Muscle of leg (tissue), 16 donors: ENCODE measurements at places on chromosomes 2 and 18. TPM values are rescaled to one million over a fixed set of nuclear protein-coding genes. Genes with fewer than 3 reads are reported as not detected.

- peak; percentile 71 for DNase-seq
Observed at GRCh38 chr18:2657788-2658458, 2.4 kb downstream of the SMCHD1 start.

GRCh38 chr18:38984968-38985367 lies 1419.4 kb upstream of the CELF4 start:
- no peak for DNase-seq

GRCh38 chr2:205237524-205237923 lies 444.8 kb upstream of the NRP2 start:
- DNase-seq = no peak

GRCh38 chr2:148965623-148966437 lies 72.7 kb upstream of the LYPD6B start:
- DNase-seq = peak; percentile 16

GRCh38 chr2:136468799-136469369 lies 296.5 kb upstream of the THSD7B start:
- no peak for DNase-seq

DNA sequence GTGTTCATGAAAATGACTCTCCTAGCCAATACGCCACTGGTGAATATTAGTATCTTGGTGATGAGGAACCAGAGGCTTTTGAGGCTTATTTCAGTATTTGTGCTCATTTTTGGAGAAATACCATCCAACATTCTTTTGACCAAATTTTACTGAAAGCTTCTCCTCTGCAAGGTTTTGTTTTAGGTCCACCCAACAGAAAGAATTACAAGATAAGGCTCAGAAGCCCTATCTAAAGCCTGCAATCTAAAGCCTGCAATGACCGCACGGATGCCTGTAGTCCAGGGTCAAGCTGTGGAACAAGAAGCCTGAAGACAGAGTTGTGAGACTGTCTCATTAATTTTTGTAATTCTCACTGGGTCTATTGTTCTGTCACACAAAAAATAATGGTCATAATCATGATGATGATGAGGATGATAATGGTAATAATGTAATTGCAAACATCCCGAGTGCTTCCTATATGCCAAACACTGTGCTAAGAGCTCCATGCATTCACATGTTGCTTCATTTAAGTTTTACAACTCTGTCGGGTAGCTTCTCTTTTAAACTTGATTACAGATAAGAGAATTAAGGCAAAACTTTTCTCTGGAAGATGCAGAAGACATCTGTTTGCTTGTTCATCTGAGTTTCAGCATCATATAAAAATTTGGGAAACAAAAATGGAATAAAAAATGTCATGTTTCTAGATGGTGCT lies 33.2 kb upstream of the NCOA1 start:
- no peak for DNase-seq

- DNase-seq = peak; percentile 40
Observed at GRCh38 chr2:118845522-118846441, 1.7 kb downstream of the EN1 start.

- DNase-seq = no peak
Observed at GRCh38 chr2:224875153-224875552, 159.0 kb upstream of the CCDC195 start.

- DNase-seq = peak; percentile 93
Observed at GRCh38 chr18:6659963-6660725, 69.4 kb upstream of the ARHGAP28 start.

DNA sequence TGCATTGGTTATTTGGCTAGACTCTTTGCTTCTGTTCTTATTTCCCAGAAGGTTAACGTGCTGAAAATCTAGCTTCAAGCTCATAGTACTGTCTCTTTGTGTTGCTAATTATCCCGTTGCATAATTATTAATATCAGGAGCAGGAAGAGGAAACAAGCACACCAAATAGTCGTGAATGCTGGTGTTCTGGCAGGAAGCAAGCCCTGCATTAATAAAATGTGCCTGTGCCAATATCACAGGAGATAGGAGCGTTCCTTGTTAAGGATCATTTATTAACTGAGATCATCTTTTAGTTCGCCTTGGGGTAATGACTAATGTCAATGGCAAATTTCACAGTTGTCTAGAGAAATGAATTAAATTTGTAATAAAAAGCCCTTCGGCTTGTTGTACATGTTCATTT lies 893.0 kb upstream of the POU3F3 start:
- DNase-seq = no peak

- DNase-seq = no peak
Observed at GRCh38 chr18:10410472-10411308, 43.7 kb upstream of the APCDD1 start.

DNA sequence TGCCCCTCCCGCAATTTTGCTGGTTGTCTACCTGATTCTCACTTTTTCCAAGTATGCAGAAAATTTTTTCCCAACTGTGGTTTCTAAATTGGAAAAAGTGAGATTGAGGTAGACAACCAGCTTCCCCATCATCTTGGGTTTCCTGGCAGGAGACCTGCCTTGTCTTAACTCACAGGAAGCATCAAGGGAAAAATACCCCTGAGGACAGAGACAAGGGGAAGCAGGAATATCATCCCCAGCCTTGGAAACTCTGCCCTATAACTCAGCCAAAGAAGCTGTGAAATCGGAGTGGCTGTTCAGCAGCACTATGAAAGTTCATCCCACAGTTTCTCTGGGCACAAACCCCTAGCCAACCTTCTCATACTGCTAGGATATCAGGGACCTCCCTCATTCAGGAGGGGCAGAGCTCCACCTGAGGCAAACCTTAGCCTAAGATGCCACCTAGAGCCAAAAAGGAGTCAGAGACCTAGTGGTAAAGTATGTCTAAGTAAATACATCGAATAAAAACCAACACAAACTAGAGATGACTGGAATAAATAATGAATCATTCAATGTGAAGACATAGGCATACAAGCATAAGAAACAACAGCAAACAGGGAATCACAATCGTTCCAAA lies 68.2 kb downstream of the ZSWIM2 start:
- no peak for DNase-seq

DNA sequence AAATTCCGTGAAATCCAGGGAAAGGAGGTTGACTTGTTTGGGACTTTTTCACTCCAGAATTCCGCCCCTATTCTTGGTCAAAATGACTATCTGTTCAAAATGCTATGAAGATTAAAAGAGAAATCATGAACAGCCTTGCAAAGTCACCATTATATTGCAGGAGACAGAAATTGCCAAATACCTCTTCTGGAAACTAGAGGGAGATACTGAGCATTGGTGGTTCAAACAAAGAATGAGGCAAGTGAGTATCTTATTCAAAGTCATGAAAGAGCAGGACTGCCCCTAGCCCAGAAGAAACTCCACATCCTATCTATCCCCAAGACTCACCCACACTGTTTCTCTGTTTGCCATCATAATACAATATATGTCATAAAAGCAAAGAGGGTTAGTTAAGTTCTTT lies 862.3 kb upstream of the POU3F3 start:
- no peak for DNase-seq

DNA sequence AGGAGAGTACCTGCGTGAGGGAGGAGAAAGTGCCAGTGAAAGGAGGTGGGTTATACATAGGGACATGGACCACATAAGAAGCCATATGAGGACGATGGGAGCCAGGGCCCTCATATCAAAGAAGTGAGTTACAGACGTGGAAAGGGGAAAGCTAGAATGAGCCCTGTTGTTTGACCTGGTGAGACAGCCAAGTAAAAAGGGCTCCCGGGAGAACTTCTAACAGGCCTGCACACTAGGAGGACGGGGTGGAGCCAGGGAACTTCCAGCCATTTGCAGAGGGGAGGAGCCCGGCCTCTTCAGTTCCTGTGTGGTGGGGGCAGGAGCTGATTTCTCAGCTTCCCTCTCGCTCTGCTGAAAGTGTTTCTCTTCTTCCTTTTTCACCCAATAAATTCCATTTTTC lies 84.1 kb upstream of the SLC66A3 start:
- peak; percentile 17 for DNase-seq

GRCh38 chr2:159712929-159713420 lies 669 bp downstream of the MARCHF7 start:
- DNase-seq = peak; percentile 53

DNA sequence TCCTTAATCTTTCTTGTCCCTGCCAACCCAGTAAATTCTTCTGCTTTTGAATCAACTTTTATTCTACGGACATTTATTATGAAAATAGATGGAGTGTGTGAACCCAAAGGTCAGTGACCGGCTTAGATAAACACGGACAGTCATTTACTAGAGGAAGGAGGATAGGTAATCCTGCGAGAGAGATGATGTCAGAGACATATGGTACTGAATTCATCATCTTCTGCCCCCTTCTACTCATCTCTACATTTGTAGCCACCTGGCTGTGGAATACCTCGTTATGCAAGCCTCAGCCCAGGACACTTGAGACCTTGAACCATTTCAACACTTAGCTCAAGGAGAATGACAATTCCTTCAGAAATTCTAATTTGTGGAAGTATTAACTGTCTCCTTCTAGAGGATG lies 443.6 kb downstream of the TDRD15 start:
- no peak for DNase-seq

DNA sequence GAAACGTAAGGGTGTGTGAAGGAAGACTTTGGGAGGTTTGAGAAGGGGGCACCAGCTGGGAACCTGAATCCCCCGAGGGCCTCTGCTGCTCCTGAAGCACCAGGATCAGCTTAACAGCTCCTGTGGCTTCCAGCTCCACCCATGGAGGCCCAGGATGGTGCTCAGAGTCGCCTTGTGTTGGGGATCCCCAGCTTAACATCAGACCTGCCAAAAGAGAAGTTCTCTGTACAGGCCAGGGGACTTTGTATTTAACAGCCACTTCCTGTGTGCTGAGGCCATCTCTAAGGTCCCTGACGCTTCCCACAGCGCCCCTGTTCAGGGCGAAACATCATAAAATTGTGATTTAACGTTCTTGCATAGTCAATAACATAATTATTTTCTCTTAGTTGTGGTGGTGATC lies 77.5 kb downstream of the NCK2 start:
- DNase-seq = no peak

DNA sequence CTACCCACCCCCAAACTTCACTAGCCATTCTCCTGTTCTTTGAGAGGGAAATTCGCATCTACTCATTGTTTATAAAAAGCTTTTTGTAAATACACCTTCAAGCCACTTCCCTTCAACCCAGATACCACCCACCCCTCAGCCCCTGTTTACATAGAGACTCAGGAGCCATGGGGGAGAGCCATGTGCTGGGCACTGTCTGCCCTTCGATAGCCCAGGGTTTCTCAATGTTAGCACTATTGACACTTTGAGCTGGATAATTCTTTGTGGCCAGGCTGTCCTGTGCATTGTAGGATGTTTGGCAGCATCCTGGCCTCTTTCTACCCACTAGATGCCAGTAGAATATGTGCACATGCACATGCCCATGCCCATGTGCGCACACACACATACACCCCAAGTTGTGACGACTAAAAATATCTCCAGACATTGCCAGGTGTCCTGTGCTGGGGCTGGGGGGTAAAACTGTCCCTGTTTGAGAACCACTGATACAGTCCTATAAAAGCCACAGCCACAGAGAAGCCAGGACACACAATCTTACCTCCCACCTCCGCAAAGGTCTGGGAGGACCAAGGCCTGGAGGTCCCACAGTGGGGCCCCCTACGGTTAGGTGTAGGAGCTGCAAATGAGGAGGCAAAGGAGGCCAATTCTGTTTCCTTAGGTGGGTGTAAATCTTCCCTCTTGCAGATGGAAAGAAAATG lies 44.5 kb upstream of the ASPRV1 start:
- no peak for DNase-seq

DNA sequence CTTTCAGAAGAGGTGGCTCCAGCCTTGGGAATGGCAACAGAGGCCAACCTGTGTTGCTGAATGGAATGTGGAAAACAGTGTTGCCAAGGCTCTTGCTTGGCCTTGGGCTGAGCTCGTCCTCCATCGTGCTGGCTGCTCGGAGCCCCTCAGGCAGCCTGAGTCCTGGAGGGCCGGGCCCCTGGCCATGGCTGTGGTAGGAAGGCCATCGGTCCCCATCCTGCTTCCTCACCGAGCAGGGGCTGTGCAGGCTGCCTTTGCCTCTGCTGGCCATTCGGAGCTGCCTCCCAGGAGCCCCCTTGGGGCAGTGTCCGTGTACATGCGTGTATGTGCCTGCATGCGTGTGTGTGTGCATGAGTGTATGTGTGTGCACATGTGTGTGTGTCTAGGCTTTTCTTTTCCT lies 178.2 kb downstream of the KLHL29 start:
- DNase-seq = no peak

GRCh38 chr2:6960659-6961058 lies 43.4 kb downstream of the RNF144A start:
- peak; percentile 94 for DNase-seq

DNA sequence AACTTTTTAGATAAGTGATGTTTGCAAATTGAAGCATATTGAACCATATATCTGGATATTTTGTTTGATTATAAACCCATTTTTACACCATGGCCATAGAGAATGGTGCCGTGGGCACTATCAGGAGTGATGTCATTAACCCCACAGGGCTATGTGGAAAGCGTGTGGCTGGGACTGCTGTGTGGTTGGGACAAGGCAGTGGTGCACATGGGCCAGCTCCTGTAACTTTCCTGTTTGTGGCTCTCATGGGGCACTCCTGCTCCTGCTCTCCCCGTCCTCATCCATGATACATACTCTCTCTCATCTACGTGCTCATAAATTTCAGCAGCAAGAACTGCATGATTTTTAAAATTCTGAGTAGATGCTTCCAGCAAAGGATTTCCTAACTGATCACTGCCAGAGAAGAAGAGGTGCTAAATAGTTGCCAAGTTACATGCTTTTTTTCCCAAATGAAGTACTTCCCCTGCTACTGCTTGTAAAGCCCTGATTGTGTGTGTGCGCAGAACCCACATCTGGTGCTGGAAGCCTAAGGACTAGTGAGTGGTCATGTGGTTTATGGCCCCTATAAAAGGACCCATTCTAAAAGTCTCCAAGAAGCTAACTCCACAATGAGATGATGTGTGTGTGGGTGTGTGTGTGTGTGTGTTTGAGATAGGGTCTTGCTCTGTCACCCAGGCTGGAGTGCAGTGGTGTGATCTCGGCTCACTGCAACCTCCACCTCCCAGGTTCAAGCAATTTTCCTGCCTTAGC lies 240.8 kb downstream of the NEDD4L start:
- DNase-seq = no peak

GRCh38 chr2:183993052-183993451 lies 605.3 kb upstream of the ZNF804A start:
- peak; percentile 24 for DNase-seq

DNA sequence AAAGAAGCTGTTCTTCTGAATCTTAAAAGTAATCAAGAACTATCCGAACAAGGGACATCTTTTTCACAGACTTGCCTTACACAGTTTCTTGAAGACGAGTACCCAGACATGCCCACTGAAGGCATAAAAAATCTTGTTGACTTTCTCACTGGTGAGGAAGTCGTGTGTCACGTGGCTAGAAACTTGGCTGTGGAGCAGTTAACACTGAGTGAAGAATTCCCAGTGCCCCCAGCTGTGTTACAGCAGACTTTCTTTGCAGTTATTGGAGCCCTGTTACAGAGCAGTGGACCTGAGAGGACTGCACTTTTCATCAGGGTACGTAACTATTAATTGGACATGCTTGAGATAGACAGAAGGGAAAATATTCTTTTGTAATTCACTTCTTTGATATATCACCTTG lies 2.4 kb downstream of the MRPL44 start:
- peak; percentile 44 for DNase-seq

- no peak for DNase-seq
Observed at GRCh38 chr2:196368546-196369225, 197.3 kb upstream of the STK17B start.

The HOXD13 gene
- total RNA-seq = 0.31 TPM

The CYTIP gene
- 0.84 TPM for total RNA-seq

The PMAIP1 gene
- 27.4 TPM for total RNA-seq

The MAPRE2 gene
- 17.3 TPM for total RNA-seq

The CENPA gene
- total RNA-seq = 4.3 TPM

The ZNF516 gene
- total RNA-seq = 26.6 TPM

The NEU2 gene
- not detected for total RNA-seq

The ATP9B gene
- total RNA-seq = 25.7 TPM

The RBMS1 gene
- total RNA-seq = 51.9 TPM

The GALNT14 gene
- total RNA-seq = 1.5 TPM

The ANKRD23 gene
- total RNA-seq = 6.5 TPM

The ACADL gene
- 5.2 TPM for total RNA-seq

The CMPK2 gene
- total RNA-seq = 3.2 TPM

The FANCL gene
- total RNA-seq = 25.5 TPM
